Aortic smooth muscle cell (primary cell): ENCODE measurements at places on chromosomes 16 and 17. TPM values are rescaled to one million over a fixed set of nuclear protein-coding genes. Genes with fewer than 3 reads are reported as not detected.

Gene NPIPB8
- 0.87 TPM in 1 of 2 replicates, not detected in the other for total RNA-seq

Gene TNRC6C
- total RNA-seq, result 8.3 and 10.1 TPM in 2 replicates

Gene SP6
- 0.12 and 0.13 TPM in 2 replicates for total RNA-seq

Gene ARSG
- 5.2 and 5.8 TPM in 2 replicates for total RNA-seq

Gene COQ7
- 21.1 and 22.3 TPM in 2 replicates for total RNA-seq

Gene CACNG1
- total RNA-seq, result not detected in 2 replicates

Gene TEDC2
- 2.7 and 6.1 TPM in 2 replicates for total RNA-seq

Gene KLHL10
- total RNA-seq, result 0.13 TPM in 1 of 2 replicates, not detected in the other

Gene RNU2-1
- total RNA-seq, result not detected in 2 replicates

Gene ZNF594
- total RNA-seq, result 7.8 and 7.9 TPM in 2 replicates

Gene IGSF6
- total RNA-seq, result not detected in 2 replicates

Gene ITGAE
- total RNA-seq, result 19.5 and 19.7 TPM in 2 replicates

Gene CD79B
- 2.1 and 2.9 TPM in 2 replicates for total RNA-seq

Gene CMTM2
- total RNA-seq, result not detected in 2 replicates

Gene SPNS3
- total RNA-seq, result 0.06 TPM in 1 of 2 replicates, not detected in the other

Gene GEMIN4
- 5.2 and 8.5 TPM in 2 replicates for total RNA-seq

Gene RUNDC3A
- total RNA-seq, result 0.13 and 0.31 TPM in 2 replicates

Gene CX3CL1
- 7.5 and 7.7 TPM in 2 replicates for total RNA-seq

Gene EFCAB13
- 1.2 and 2.4 TPM in 2 replicates for total RNA-seq

Gene PLEKHH3
- total RNA-seq, result 13.3 and 17.8 TPM in 2 replicates

Gene FAM20A
- 20.8 and 45.8 TPM in 2 replicates for total RNA-seq

Gene NPIPA8
- total RNA-seq, result 0.40 TPM in 1 of 2 replicates, not detected in the other

Gene MYH2
- not detected in 2 replicates for total RNA-seq

Gene ANKRD40CL
- not detected in 2 replicates for total RNA-seq

Gene RASL10B
- total RNA-seq, result 0.40 and 1.1 TPM in 2 replicates

Gene LITAFD
- total RNA-seq, result not detected in 2 replicates

Gene DCTN5
- 50.1 and 55.3 TPM in 2 replicates for total RNA-seq

Gene MILR1
- 16.3 and 18.9 TPM in 2 replicates for total RNA-seq

Gene OR3A3
- total RNA-seq, result not detected in 2 replicates

Gene NPTX1
- 95.9 and 163 TPM in 2 replicates for total RNA-seq

Gene NUPR1
- total RNA-seq, result 22.1 and 37.0 TPM in 2 replicates

Gene TBL3
- 29.7 and 32.4 TPM in 2 replicates for total RNA-seq

Gene HCRT
- not detected in 2 replicates for total RNA-seq
